ENCODE measurements at places on chromosomes 13 and 19.

GRCh38 chr19:12294249-12295158, at the start of gene ZNF44:
ZNF44 (minus strand) TSS chr19:12294883; CDS start chr19:12294694, 189 bp downstream.
- peak; percentile 97 for DNase-seq

DNA sequence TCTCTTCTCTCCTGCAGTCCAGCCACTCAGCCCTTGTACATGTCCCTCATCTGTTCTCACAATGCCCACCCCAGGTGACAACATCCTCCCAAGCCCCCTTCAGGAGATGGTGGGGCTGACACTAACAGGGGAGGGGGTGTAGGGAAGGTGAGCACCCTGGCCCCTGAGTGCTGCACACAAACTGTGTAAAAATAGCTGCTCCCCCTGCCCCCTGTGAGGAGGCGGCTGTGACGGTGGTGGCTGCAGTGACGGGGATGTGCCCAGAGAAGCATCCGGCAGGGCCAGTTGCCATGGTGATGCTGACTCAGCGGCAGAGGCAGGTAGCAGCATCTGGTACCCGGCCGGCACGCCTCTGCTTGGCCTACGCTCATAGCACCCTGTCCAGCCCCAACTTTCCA, 13.0 kb upstream of the JUND start:
- peak; percentile 18 for DNase-seq

DNA sequence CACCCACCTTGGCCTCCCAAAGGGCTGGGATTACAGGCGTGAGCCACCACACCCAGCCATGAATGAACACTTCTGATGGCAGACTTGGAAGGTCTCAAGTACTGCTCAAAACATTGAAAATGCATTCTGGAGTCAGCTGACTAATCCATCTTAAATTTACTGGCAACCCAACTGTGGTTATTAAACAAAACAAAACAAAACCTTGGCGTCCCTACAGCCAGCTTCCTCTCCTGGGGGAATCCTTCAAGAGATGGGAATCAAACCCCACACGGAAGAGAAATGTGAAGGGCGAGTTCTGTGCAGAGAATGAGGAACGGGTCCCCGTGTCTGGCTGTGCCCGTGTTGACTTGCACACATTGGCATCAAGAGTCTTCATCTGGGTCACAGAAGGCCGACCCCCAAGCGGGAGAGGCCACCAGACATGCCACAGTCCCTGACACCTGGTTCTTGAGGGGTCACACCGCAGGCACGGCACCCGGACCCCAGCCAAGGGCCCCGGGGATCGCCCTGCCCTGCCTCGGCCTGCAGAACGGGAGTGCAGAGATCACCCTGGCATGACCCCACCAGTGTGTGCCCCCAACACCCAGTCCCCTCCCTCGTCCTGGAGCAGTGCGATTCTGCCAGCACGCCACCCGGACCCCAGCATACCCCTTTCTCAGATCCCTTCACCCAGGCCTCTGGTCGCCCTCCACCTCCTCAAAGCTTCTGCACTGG, 3.2 kb downstream of the MAP2K2 start:
- DNase-seq, result no peak

DNA sequence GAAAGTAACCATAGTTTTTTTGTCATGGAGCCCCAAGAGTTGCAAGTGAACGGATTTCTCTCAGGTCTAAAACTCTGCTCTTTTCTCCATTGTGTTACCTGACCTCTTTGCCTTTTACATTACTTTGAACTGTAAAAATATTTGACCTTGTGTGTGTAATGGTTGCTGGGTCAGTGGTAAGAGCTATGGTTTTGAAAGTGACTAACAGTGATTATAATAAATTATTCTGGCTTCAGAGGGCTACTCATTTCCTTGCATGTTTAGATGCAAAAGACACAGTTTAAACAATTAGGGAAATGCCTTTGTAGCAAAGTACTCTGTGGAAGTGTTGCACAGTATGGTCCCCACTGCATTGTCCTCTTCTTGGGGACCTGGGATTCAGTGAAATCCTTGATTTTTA, 29.3 kb upstream of the PSG8 start:
- no peak for DNase-seq

DNA sequence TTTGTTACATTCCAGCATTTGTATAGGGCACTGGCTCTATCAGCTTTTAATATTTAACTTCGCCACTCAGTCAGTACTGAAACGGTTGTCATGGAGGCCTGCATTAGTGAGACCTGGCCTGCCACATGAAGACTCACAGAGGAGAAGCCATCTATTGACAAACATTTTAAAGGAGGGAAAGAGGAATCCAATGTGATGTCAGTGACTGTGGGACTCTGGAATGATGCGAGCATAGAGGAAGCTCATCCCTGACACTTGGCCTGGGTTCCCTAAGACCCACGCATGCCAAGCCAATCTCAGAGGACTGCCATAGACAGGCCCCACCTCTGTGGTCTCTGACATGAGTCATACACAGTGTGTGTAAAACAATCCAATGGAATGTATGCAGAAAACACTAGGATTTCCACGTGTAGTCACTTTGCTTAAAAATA, 7.9 kb upstream of the DPY19L3 start:
- DNase-seq, result no peak

DNA sequence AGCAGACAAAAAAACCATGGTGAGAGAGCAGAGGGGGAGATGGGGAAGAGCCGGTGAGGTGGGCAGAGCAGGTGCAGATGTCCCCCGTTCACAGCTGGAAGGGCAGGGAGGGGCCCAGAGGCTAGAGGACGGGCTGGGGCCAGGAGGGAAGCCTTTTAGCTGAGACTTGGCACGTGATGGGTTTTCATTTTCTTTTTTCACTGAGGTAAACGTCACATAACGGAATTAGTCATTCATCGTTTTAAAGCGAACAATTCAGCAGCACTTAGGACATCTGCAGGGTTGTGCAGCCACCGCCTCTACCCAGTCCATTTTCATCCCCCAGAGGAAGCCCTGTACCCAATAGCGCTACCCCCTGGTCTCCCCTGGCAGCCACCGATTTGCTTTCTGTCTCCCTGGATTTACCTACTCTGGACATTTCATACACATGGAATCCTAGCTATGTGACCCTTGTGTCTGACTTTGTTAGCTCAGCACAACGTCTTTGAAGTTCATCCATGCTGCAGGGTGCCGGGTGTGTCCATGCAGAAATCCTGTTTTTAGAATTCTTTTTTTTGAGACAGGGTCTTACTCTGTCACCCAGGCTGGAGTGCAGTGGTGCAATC, 16.0 kb upstream of the EMC10 start:
- DNase-seq, result no peak

DNA sequence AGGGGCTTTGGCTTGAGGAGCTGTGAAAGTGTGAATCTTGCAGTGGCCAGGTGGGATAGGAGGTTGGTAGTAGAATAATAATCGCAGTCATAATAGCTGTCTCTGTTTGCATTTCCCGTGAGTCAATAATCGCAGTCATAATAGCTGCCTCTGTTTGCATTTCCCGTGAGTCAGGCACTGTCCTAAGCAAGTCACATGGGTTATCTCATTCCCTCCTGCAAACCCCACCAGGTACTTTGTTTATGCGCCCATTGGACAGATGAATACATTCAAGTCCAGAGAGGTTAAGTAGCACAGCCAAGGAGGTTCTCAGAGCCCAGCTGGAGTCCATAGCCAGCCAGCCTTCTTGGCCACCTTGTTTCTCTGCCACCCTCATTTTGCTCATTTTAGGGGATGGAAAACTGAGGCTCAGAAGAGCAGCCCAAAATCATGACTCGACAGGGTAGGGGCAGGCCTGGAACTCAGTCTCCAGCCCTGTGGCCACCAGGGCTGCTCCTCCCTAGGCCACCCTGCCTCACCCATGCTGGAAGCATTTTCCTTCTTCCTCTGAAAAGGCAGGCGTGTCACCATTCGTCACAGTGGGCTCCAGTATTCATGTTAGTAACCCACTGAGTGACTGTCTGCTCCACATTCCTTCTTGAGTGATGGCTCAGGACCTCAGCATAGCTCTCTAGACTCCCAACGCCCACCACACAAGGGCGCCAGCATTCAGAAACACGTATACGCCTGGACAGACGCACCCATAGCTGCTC, 206.2 kb downstream of the URI1 start:
- DNase-seq, result no peak

Measured in NCI-H510A treated with DMSO at 0.1 percent for 48 hours (cell line).